ENCODE measurements at places on chromosomes 7 and 10. TPM values are rescaled to one million over a fixed set of nuclear protein-coding genes. Genes with fewer than 3 reads are reported as not detected.
A peak's percentile ranks its signal among the peaks of the same experiment; 100 is the strongest.

Gene SCD
- 121 TPM for polyA plus RNA-seq

Gene ZNF248
- 13.5 TPM for polyA plus RNA-seq

DNA sequence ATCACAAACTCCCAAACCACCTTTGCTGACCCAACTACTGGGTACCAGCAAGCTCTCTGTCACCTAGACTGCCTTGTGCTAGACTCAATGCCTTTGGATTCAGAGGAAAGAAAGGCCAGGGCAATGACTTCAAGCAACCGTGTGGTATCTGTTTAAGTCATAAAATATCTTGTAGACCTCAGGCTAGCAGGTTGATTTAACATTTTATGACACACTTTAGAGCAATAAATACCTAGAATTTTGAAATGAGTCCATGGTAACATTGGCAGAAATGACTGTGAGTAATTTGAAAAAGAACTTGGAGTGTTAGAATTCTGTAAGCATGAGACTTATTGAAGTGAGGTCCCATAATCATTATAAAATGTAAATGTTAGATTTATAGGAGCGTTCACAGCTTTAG lies 87.2 kb downstream of the TWIST1 start:
- no peaks in the 10 kb centered on the region for H3K36me3 ChIP-seq
- no peak for DNase-seq
- no peak overlapping the region for H3K4me3 ChIP-seq
- H3K4me1 ChIP-seq, result no peaks in the 10 kb centered on the region
- no peaks in the 10 kb centered on the region for H3K27me3 ChIP-seq

GRCh38 chr10:30862486-30862885 lies 169.2 kb downstream of the ZNF438 start:
- H3K4me3 ChIP-seq, result no peak overlapping the region
- H3K36me3 ChIP-seq, result no peaks in the 10 kb centered on the region
- H3K27me3 ChIP-seq, result no peaks in the 10 kb centered on the region
- H3K27ac ChIP-seq, result peak overlapping the region; percentile 81
- DNase-seq, result no peak
